CD4-positive, alpha-beta T cell treated with Interleukin-1 beta for 1 hour (primary cell): ENCODE measurements at places on chromosomes 3 and 15.
A peak's percentile ranks its signal among the peaks of the same experiment; 100 is the strongest.

DNA sequence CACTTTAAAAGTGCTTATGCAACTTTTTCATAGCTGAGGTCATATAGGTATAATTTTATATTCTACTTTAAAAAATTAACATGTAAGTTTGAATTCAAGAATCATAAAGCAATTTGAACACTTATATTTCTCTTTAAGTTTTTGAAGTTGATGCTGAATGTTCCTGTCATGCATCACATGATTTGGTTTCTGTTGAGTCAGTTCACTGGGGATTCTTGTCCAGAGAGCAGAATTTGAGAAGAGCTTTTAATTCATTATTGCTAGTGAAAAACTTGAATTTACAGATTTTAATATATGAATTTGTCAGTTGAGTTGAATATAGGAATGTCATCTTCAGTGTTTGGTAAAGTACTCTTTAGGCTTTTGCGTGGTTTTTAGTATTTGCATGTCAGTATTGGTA is 7.9 kb downstream of the SLC25A26 start:
- no peak for DNase-seq

GRCh38 chr3:125107861-125108567 is 52.2 kb upstream of the HEG1 start:
- DNase-seq, result no peak

DNA sequence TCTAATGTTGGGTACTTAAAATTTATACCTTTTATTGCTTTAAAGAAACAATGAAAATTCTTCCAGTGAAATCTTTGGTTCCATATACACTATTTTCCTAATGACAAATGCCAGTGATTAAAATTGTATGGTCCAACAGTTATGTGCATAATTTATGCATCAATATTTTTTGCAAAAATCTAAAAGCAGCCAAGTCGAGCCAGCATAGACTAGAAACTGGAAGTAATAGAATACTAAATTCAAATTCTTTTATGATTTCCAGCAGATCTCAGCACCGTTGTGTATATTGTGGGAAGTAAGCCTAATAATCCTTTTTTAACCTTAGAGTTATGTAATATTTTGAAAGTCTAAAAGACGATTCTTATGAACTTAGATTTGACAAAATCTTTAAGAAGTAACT is 652.0 kb upstream of the GOLIM4 start:
- no peak for DNase-seq

GRCh38 chr15:62416526-62416925 is 251.4 kb upstream of the C2CD4B start:
- DNase-seq, result no peak

GRCh38 chr15:70269311-70269911 is 171.7 kb upstream of the TLE3 start:
- no peak for DNase-seq

DNA sequence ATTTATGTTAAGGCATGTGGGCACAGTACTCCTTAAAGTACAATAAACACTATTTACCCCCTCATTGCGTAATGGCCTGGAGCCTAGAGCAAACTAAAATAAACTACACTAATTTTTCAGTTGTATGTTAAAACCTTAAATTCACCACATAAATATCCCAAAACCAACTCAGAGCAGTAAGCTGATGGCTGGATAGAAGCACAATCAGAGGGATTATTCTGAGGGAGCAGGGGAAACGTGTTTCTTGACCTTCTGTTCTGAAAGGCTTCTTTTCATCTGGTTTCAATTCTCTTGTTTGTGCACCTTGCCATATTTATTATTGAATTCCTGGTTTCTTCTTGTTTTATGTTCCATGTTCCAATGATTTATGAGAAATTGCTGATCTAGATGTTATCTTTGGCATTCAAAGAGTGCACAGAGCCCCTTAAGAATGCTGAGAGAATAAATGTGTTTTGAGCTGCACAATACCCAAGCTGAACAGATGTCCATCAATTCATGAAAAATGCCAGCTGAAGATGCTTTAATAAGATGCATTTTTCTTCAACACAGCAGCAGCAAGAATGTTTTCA is 29.6 kb downstream of the RPL22L1 start:
- DNase-seq, result no peak

DNA sequence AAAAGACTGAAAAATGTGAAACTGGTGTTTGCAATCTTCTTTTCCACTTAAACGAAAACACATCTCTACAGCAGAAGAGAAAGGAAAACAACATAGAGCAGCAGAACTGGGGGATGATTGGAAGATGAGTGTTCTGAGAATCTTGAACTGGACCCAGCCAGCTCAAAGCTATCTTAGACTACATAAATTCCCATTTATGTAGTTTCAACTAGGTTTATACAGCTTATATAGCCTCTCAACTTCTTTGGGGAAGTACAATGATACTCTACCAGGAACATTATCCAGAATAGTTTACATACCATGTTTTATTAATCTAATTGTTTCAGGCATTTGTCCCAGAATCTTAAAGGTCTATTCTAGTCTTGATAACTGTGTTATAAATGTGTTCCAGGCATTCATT is 658.2 kb upstream of the LMCD1 start:
- no peak for DNase-seq

- no peak for DNase-seq
Observed at GRCh38 chr3:174325834-174326700, 533.1 kb upstream of the NAALADL2 start.

DNA sequence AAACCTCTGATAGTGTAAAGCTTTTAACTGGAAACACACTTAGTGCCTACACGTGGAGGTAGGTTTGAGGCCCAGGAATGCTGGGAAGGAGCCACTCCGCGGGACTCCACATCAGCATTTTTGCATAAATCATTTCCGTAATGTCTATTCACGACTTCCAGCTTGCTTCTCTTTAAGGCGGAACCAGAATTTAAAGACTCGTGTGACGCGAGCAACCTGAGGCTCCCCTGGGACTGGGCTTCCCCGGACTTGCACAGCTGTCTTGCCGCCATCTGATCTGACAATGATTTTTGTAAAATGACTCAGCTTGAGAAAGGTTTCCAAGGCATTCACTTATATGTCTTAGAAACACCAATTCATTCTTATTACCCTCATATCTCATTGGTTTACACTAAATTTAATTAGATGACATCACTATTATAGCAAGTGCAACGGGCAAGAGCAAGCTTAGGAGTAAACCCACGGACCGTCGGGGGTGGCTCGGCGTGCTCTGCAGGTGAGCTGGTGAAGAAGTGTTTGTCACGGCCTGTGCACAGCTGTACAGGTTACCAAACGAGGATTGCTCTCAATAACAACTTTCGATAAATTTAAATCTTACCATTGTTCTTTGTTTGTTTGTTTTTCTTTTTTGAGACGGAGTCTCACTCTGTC is 95.2 kb downstream of the CHSY1 start:
- DNase-seq, result peak; percentile 58

DNA sequence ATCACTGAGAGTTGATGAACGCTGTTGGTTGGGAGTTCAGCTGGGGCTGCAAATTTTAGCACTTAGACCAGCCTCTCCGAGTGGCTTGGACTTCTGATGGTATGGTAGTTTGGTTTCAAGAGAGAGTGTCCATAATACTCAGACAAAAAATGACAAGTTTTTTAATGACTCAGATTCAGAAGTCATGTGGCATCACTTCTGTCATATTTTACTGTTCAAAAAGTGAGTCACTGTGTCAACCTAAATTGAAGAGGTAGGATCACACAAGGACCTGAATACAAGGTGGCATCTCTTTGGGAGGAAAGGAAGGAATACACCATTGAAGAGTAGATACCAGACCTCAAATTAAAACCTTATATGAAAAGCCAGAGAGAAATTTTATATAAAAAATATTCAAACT is 99.1 kb upstream of the CHMP2B start:
- no peak for DNase-seq

DNA sequence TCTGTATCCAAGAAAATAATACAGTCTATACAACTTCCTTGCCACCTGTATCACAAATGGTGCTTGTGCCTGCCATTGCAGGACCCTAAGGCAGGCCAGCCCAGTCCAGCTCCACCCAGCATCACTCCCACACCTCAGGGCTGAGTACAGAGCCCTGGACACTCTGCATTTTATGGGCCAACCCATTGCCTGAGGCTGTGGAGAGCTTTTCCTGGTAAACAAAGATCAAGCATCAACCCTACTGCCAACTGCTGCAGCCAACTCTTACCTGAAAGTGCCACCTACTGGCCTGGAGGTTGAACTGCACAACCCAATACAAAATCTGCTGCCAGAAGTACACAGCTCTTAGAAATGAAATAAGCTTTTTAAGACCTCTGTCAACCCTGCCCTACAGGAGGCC is 1082.2 kb downstream of the NAALADL2 start:
- no peak for DNase-seq

DNA sequence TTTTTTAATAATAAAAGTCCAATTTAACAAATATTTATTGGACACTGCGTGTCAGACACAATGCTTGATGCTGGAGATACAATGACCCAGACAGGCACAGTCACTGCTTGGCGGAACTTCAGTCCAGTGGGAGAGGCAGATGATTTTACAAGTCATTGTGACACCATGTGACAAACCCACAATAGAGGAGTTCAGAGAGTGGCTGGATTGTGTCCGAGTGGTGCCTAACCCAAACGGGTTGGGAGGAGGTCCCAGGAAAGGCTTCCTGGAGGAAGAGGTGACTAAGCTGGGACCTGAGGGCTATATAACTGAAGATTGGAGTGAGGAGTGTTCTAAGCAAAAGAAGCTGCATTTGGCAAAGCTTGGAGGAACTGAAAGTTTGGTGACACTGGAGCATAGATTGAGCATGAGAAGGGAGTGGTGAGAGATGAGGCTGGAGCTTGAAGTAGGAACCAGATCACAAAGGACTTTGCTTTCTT is 41.4 kb downstream of the CRTC3 start:
- no peak for DNase-seq

DNA sequence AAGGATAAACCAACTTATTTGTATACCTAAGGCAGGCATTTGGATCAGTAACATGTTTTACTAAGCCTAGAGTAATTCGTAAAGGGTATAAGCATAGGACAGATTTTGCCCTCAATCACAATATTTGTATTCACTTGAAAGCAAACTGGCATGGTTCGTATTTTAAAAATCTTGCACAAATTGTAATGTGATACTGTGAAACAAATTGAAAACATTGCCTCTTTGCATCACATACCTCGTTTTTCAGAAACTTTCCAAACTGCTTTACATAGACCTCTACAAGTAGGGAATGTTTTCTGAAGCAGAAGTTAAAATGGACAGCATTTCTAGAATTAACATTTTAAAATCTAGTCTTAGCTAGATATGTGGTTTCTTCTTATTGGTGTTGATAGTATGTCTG is 11.6 kb downstream of the KBTBD8 start:
- DNase-seq, result no peak

GRCh38 chr3:62228467-62228866 is 144.9 kb downstream of the FEZF2 start:
- no peak for DNase-seq

DNA sequence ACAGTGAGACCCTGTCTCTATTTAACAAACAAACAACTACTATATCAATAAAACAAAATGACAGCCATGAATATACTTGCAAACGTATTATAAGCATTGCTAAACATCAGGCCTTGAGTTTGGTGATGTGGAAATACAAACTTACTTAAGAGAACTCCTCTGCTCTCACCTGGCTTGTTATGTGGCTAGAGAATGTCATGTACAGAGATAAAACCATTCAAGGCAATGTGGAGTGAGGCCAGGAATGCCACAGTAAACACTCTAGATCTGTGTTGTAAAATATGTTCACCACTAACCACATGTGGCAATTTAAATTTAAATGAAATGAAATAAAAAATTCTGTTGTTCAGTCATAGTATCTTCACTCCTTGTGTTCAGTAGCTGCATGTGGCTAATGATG is 22.7 kb upstream of the RARB start:
- no peak for DNase-seq

DNA sequence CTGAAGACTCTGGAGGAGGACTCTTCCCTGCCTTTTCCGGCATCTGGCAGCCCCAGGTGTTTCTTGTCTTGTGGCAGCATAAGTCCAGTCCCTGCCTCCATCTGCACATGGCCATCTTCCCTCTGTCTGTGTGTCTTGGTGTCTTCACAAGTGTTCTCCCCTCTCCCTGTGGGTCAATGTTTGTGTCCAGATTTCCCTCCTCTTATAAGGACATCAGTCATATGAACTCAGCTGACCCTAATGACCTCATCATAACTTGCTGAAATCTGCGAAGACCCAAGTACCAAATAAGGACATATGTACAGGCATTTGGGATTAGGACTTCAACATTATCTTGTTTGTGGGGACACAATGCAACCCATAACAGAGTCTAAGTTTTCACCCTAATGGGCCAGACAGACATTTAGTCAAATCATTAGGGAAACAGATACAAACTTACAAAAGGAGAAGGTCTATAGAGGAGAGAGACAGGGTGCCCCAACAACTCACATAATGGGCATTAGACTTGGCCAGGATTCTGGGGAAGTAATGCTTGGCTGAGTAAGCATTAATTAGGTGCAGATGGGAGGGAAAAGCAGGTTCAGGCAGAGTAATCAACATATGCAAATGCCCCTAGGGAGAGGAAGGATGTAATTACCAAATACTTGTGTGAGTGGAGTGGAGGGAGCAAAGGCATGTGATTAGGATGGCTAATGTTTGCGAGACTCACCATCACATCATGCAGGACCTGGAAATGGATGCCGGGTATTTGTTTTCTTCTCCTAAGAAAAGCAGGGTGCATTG is 372.8 kb upstream of the TBL1XR1 start:
- DNase-seq, result no peak

DNA sequence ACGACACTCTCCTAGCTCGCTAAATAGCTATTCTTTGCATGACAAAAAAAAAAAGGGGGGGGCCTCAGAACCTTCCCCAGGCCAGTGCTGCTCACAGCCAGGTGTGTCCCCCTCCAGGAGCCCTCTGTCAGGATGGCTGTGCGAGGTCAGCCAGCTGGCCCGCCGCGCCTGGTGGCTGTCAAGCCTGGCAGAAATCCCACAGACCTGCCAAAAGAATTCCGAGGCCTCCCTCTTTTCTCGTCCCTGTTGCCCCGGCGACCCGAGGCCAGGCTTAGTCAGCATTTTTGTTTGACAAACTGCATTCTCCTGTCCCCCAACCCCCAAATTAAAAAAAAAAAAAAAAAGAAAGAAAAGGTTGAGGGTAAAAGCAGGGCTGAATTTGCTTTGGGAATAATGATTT is 61.9 kb downstream of the TM4SF4 start:
- DNase-seq, result no peak
